ENCODE measurements at places on chromosomes 11 and 22.

GRCh38 chr11:93733474-93733873 lies 7.8 kb downstream of the TAF1D start:
- no peak for DNase-seq

GRCh38 chr11:120182790-120183491 lies 27.9 kb upstream of the OAF start:
- no peak for DNase-seq

- no peak for DNase-seq
Measured at GRCh38 chr22:46515208-46516111, 22.0 kb downstream of the CELSR1 start.

GRCh38 chr11:31535479-31535878 lies 25.9 kb downstream of the ELP4 start:
- DNase-seq = no peak

DNA sequence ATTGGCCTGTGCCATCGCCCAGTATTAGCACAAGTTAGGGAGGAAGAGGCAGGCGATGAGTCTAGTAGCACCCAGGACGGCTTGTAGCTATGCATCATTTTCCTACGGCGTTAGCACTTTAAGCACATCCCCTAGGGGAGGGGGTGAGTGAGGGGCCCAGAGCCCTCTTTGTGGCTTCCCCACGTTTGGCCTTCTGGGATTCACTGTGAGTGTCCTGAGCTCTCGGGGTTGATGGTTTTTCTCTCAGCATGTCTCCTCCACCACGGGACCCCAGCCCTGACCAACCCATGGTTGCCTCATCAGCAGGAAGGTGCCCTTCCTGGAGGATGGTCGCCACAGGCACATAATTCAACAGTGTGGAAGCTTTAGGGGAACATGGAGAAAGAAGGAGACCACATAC lies 4.3 kb downstream of the TMEM25 start:
- DNase-seq = no peak

- DNase-seq = no peak
Measured at GRCh38 chr22:31239771-31240370, 27.8 kb downstream of the LIMK2 start.

- no peak for DNase-seq
Measured at GRCh38 chr22:35684270-35684700, 33.4 kb upstream of the APOL5 start.

Data from NCI-H524 (cell line).